Activated CD4-positive, alpha-beta T cell treated with anti-CD3 and anti-CD28 coated beads, Interleukin-2, amount 10 ng/mL, durations not matched to agents 7 days and 5 days (primary cell): ENCODE measurements at places on chromosomes 4 and X. TPM values are rescaled to one million over a fixed set of nuclear protein-coding genes. Genes with fewer than 3 reads are reported as not detected.

FAM114A1 gene
- 0.31 TPM for total RNA-seq

TMEM47 gene
- total RNA-seq, result not detected

DNA sequence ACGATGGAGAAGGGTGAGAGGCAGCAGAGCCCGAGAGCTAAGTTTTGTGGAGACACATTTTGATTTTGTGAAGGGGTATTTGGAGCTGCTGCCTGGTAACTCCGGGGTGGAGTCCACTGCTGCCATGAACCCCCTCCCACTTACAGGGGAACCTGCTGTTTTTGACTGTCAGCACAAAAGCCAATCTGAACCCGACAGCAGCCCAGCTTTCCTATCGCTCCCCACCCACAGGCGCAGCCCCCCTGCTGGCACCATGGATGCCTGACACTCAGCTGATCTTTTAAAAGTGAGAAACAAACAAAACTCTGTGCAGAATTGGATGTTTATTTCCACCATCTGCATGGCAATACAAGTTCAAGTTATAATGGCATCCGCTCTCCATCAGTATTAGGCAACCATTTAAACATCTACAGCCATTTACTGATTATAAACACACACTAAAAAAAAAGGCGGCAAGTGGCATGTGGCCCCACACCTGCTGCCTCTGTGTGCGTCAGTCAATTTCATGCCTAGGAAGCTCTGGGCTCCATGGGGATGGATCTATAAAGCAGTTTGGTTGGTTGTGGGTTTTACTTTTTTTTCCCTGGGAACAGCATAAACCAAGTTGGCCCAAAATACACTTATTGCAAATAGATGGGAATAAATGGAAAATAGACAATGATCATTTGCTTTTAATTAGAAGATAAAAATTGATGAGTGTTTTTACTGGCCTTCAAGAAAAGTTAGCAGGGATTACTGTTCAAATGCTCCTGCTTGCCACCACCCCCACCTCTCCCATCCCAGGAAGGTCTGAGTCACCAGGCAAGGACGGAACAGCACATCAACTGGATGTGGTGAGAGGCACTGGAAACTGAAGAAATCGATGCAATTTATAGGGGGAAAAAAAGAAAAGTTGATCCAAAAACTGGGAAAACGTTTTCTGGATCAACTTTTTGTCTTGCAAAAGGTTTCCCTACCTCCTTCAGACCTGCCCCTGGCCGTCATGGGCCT is 46.0 kb downstream of the SEPSECS start:
- DNase-seq, result no peak
- no peak overlapping the region for H3K27ac ChIP-seq
- H3K36me3 ChIP-seq, result no peaks in the 10 kb centered on the region
- H3K4me3 ChIP-seq, result no peak overlapping the region
- no peaks in the 10 kb centered on the region for H3K27me3 ChIP-seq

- no peaks in the 10 kb centered on the region for H3K27me3 ChIP-seq
- no peak for DNase-seq
- no peak overlapping the region for H3K4me3 ChIP-seq
- no peak overlapping the region for H3K27ac ChIP-seq
Observed at GRCh38 chr4:98055800-98056501, 87.3 kb downstream of the STPG2 start.
